ENCODE measurements at places on chromosomes 2 and 18.

- no peak for DNase-seq
Observed at GRCh38 chr2:187466129-187466792, 18.2 kb upstream of the CALCRL start.

GRCh38 chr2:46385786-46386577 is 88.8 kb downstream of the EPAS1 start:
- DNase-seq, result no peak

DNA sequence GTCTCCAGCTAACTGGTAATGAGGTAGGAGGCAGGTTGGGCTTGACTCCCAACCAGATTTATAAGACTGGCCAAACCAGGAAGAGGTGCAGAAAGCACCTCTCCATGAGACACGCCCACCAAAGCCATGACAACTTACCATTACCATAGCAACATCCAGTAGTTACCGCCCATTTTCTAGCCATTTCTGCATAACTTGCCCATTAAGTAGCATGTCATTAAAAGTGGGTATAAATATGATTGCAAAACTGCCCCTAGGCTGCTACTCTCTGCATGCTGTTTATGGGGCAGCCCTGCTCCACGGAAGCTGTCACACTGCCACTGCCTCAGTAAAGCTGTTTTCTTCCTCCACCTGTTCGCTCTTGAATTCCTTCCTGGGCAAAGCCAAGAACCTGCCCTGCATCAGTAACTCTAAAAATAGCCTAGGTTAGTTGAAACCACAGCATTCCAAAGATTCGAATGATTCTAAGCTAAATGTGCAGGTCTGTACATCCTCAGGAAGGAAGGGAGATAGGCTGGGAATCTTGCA is 131.9 kb downstream of the ATL2 start:
- DNase-seq, result no peak

- DNase-seq, result no peak
Observed at GRCh38 chr18:13626544-13626908, 99.8 kb downstream of the FAM210A start.

DNA sequence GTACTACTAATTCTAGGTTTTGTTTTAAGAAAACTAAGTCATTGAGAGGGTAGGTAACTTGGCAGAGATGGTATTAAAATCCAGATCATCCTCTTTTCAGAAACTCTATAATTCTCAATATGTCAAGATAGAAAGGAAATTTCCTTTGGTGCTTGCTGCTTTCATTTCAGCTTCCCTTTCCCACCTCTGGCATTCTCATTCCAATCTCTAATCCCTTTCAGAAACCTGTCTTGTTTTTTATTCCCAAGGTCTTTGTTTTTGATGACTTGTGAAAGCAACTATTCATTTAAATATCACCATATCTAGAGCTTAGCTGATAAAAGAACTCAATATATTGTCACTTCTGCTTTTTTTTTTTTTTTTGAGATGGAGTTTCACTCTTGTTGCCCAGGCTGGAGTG is 242.8 kb upstream of the LRRTM1 start:
- DNase-seq, result no peak

GRCh38 chr2:20425884-20426283 is 21.0 kb upstream of the RHOB start:
- no peak for DNase-seq

DNA sequence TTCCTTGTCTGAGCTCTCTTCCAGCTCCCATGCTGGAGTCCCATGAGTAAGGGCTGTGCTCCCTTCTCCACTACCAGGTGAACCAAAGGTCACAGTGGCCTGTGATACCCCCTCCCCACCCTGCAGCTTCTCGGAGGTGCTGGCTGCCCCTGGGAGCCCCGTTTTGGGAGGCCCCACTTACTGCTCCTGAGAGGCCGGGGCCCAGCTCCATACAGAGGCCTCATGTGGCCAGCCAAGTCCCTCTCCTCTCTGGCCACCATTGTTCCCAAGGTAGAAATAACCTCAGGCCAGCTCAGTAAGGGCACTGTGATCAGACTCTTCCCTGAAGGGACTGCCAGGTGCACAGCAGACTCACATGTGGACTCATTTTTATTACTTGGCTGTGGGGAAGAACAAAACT is 6.0 kb downstream of the RAB11FIP5 start:
- DNase-seq, result no peak

- DNase-seq, result no peak
Observed at GRCh38 chr2:48883661-48884060, 128.1 kb upstream of the LHCGR start.

- no peak for DNase-seq
Observed at GRCh38 chr18:31497836-31498573, at the start of gene DSG2. Gene DSG2, plus strand, starts transcription at chr18:31498177. Its CDS starts 75 bp downstream, at chr18:31498252.

- DNase-seq, result no peak
Observed at GRCh38 chr2:216499641-216500218, 1.1 kb downstream of the RPL37A start.

DNA sequence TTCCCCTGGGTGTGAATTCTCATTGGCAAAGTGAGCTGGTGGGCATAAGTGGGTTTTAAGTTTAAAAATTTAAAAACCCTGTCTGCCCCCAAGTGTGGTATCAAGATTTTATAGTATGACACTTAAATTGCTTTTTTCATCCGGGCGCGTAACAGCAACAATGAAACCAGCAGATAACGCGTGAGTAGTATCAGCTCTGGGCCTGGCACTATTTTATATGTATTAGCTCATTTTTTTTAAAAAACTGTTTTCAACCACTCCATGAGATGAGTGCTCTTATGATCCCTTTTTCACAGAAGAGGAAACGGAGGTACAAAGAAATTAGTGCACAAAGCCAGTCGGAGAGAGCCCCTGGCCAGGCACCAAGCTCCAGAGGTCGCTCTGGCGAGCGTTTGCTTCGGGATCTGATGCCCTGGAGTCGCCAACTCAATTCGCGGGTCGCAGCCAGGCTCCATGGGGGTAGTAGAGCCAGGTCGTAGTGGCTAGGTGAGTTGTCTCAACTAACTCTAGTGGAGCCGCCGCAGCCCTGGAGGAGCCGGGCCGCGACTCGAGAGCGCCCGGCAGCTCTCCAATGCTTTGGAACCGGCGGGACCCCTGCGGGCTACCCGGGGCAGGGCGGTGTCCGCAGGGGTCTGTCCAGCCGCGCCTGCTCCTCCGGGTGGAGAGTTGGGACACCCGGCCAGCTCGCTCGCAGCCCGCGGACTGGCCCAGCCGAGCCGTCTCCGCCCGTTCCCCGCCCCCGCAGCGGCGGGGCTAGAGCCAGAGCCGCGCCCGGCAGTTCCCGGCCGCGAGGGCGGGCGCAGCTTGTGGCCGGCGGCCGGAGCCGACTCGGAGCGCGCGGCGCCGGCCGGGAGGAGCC is at the start of gene IL1R1:
Gene IL1R1, plus strand, starts transcription at position 777 of the 859 bp plus-strand sequence. CDS start 14,979 bp downstream, outside the sequence.
- DNase-seq, result no peak

GRCh38 chr2:145228506-145228905 is 708.6 kb upstream of the ZEB2 start:
- no peak for DNase-seq

DNA sequence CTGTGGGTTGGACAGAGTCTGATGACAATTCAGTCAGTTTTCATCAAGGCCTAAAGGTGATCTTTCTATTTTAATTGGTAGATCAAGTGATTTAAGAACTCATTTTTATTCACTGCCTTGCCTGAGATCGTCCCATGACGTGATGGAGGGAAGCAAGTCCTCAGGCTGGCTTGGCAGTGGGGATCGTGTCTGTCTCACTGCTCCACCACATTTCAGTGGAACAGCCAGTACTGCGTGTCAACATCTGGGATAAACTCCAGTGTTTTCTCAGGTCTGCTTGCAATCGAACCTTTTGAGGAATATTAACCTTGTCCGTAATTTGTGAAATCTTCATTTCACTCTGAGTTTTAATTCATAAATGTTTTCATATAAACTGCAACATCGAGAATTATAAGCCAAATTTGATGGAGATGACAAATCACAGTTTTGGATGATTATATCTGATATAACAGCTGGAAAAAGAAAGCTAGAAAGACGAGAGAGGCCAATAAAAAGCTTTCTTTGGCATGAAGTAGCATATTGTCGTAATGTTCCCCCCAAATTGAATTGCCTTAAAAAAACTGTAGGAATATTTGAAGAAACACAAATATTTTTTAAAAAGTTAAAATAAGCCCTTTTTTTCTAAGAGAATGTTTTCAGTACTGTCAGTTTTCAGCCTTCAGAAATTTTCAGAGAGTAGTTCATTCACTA is 414.7 kb upstream of the SPRED2 start:
- DNase-seq, result no peak

DNA sequence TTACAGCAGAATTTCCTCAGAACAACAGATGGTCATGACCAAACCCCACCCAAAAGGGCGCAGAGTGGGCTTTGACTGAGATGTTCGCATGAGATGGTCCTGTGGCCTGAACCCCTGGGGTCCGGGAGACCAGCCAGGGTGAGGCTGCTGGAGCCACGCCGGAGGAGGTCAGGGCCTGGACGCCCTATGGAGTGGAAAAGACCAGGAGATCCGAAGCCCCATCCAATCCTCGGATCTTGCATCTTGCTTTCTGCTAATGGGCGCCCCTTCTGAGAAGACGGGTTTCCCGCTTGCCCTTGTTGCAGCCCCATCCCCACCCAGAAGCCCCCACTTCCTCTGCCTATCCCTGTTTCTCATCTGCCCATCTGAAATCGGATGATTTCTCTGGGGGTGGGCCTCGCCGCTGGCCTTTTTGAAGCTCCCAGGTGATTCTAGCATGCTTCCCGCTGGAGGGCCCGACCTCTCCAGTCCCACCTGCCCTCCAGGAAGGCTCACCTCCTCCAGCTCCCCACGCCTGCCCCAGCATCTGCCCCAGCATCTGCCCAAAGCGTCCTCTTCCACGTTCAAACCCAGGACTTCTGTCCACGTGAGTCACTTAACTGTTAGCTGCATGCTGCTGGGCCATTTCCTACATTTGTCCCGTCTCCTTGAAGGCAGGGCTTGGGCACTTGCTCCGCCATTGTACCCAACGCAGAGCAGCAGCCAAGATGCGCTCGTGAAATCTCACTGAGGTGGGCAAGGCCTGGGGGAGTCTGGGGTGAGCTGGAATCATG is 4.3 kb upstream of the CNDP1 start:
- no peak for DNase-seq

GRCh38 chr2:11250400-11251196 is 93.8 kb downstream of the ROCK2 start:
- no peak for DNase-seq

- DNase-seq, result no peak
Observed at GRCh38 chr18:64929036-64929435, 780.1 kb upstream of the LINC00305 start.

DNA sequence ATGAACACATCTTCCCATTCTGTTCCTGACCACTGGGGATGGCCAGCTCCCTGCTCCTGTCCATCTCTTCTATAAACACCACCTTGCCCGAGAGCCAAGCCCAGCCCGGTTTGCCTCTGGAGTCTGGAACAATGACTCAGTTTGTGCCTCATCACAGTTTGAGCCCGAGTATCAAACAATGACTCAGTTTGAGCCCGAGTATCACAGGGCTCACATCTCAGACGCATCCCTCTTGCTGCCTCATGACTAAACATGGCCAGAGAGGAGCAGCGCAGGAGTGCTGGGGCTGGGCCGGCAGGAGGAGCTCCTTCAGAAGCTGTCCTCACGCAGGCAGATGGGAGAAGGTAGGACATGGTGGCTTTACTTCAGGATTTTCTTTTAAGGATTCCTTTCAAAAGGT is 68.7 kb downstream of the PXDN start:
- DNase-seq, result peak; percentile 90

GRCh38 chr18:54740136-54740846 is 88.0 kb upstream of the RAB27B start:
- DNase-seq, result peak; percentile 6

DNA sequence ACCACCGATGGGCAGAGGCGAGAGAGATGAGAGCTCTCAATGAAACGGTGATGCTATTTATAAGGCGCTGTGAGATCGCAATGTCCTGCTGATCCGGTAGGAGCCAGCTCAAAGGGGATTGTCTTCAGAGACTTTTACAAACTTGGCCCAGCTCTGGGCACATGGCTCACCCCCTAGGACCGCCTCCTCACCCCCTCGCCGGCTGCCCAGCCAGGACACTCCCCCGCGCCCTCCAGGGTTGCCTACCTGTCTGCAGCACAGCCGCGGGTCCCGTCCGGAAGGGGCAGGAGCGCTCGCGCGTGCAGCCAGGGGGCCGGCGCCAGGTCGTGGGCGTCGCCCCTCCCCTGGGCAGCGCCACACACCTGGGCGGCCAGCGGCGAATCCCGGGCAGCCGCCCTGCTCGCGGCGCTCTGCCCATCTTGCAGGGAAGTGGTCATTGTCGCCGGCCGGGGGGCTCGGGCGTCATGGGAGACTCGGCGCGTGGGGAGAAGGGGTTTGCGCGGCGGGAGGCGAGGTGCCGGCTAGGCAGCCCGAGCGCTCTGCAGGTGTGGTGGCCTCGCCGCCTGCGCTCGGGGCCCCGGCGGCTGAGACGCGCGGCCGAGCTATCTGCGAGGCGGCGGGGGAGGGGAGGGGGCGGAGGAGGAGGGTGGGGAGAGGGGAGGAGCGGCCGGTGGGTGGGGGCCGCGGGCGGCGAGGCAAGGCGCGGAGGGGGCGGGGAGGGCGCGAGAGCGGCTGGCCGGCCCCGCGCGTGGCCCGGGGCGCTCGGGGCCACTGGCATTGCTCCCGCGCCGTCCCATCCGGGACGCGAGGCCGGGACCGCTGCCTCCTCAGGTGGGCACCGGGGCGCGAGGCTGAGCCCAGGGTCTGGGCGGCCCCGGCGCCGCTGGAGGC is at the start of gene GRB14:
Gene GRB14, minus strand, starts transcription at position 610 of the 891 bp plus-strand sequence. Its CDS starts 173 bp downstream, at position 437.
- DNase-seq, result no peak

DNA sequence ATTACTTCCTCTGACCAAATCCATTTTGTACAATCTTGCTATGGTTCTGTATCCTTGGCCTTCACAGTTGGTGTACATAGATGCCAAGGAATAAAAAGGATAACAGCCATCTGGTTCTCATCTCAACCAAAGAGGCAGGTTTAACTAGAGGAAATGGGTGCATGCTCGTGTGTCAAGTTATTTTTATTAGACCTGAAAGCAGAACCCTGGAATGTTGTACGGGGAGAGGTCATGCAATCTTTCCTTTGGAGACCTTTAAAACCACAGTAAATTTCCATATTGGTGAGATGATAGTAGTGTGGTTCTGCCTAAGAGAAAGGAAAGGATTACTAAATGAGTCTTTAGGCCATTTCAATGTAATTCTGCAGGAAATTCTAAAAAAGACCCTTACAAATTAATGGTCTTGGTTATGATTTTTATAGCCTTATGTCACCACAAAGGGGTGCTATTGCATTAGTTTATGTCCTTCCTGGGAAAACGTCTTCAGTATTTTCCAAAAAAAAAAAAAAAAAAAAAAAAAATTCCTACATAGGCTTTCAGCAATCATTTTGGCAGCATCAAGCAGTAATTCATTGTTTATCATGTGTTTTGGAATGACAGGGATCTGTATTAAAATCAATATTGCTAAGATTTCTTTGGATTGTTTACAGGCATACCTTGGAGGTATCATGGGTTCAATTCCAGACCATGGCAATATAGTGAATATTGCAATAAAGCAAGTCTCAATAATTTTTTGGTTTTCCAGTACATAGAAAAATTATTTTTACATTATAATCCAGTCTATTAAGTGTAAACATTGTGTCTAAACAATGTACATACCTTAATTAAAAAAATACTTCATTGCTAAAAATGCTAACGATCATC is 270.8 kb downstream of the NYAP2 start:
- DNase-seq, result peak; percentile 42

- DNase-seq, result no peak
Observed at GRCh38 chr2:224532441-224532840, 52.7 kb downstream of the CUL3 start.

- no peak for DNase-seq
Observed at GRCh38 chr18:56391931-56392590, 246.3 kb downstream of the TXNL1 start.
